ENCODE measurements at places on chromosomes 4 and X. TPM values are rescaled to one million over a fixed set of nuclear protein-coding genes. Genes with fewer than 3 reads are reported as not detected.

DNA sequence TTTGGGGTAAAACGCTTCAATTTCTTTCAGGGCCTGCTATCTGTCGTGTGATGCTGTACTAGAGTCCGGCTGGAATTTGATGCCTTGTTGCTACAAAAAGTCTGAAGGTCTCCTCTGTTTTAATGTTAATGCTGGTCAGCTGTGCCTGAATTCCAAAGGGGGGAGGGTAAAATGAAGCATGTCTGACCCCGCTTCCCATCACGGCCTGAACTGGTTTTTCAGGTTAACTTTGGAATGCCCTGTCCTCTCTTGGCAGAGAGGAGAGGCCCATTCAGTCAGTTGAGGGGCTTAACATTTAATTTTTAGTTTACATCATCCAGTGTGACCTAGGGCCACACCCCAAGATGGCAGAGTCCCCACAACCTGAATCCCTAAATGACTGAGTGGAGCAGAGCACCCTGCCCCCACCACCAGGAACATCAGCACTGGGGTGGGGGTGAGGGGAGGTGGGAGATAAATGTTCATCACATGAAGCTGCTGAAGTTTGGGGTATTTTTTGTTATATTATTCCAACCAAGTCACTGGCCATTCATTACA is 47.9 kb upstream of the GPR78 start:
- DNase-seq, result no peak

DNA sequence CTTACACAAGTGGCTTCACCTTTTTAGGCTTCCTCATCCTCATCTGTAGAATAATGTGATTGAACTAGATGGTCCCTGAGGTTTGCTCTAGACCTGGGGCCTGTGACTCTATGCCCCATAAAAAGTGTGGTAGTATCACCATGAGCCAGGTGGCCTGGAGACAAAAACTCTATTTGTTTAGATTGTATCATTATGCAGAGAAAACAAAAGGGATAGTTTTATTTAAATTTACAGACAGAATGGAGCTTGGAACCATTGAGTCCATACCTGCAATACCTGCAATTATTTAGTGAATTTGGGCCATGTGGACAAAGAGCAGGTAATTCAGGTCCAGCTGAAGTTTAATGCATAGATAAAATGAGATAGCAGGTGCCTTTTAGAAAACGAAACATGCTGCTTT is 139.5 kb upstream of the RPL34 start:
- DNase-seq, result no peak

DNA sequence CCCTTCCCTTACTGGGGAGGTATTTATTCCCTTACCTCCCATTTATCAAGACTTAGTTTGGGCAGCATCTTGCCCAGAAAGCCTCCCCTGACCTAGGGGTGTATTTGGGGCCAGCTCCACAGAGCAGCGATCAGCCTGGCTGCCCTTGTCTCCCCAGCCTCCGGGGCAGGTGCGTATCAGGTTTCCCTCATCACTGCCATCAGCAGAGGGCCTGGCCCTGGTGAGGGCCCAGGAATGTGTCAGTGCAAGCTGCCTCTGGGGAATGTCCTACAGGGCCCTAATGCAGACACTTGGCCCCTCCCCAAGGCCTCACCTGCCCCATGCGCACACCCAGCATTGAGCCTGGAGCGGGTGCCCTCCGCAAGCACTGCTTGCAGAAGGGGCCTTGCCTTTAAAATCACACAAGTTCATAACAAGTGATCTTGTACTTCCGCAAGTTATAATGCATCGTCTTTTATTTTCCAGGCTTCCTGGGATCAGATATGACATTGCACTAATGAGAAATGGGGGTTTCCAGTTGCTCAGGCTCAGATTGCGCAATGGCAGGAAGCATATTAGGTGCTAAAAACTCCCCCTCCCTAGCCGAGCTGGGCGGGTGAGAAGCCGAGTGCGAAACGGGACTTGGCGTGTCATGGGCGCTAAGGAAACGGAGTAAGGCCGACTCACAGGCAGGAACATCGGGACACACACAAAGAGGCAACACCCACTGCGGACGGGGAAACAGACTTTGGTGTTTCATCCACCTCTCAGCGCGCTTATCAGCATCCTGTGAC is 25.4 kb upstream of the AFAP1 start:
- no peak for DNase-seq

- no peak for DNase-seq
Observed at GRCh38 chrX:131257367-131257766, 31.7 kb downstream of the IGSF1 start.

- DNase-seq, result no peak
Observed at GRCh38 chr4:80115368-80116181, 42.5 kb upstream of the ANTXR2 start.

The IQSEC2 gene
- polyA plus RNA-seq, result 12.3 TPM

DNA sequence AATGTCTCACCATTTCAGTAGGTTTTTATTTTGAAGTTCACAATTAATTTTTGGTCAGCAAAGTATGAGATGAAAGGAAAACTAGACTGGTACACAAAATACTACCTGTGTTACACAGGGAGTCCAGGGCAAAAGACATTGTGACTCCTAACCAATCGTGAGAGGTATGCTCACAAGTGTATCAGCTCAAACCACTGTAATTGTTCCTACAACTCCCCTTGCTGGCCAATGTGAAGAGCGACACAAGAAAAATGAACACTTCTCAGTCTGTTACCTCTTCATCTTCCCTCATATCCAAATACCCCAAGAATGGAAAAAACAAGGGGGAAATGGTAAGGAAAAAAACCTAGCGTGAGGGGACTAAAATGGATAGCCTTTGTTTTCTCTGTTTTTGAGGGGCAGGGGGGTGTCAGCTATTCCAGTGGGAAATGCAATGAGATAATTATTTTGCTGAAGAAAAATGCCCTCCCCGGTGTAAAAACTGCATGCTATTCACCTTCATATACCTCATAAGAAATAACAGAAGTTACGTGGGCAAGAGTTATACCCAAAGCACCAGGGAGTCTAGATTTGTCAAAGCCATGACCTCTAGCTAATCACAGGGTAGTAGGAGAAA is 30.6 kb upstream of the NSUN7 start:
- DNase-seq, result no peak

The SCML2 gene
- 8.7 TPM for polyA plus RNA-seq

The PSAPL1 gene
- not detected for polyA plus RNA-seq

GRCh38 chr4:55879224-55879623 is 25.8 kb downstream of the EXOC1 start:
- DNase-seq, result no peak

- DNase-seq, result no peak
Observed at GRCh38 chr4:183620421-183620820, 38.6 kb downstream of the RWDD4 start.

The MSX1 gene
- 0.64 TPM for polyA plus RNA-seq

The YIPF7 gene
- polyA plus RNA-seq, result 0.17 TPM

The EREG gene
- polyA plus RNA-seq, result not detected

The NAAA gene
- 19.4 TPM for polyA plus RNA-seq
